ENCODE measurements at places on chromosomes 11 and 22. TPM values are rescaled to one million over a fixed set of nuclear protein-coding genes. Genes with fewer than 3 reads are reported as not detected.
A peak's percentile ranks its signal among the peaks of the same experiment; 100 is the strongest.

UPK3A gene
- total RNA-seq: not detected

DNA sequence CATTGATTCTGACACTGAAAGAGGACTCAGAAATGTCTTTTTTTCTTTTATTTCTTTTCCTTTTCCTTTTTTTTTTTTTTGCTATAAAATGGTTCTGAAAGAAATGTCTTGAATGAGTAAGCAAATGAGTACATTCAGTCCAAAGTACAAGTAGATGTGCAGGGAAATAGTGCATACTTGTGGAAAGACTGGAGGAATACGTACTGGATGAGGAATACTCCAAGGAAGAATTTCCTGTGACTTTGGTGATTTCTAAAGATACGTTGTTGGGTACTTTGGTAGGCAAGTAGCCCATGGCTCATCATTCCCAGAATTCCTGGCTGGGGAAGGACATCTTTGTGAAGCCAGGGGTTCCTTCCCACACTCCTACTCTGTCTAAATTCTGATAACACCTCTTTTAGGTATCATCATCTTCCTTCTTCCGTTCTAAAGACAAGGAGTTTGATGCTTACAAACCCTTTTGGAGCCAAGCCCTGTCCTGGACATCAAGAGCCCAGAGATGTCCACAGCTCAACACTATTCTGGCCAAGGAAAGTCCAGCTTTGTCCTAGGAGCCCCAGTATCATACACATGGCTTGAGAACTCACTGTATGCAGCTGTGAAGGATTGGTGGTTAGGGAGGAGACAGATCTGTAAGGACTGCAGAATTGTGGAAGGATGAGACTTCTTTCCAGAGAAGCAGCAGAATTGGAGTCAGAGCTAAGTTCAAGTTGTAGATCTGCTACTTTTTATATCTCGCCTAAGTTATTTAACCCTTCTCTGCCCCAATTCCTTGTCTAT, 4.8 kb upstream of the NUP98 start:
- H3K27ac ChIP-seq: no peak overlapping the region
- no peak overlapping the region for H3K4me3 ChIP-seq
- H3K4me1 ChIP-seq: peaks cover 10% of the 10 kb centered on the region
- H3K36me3 ChIP-seq: no peaks in the 10 kb centered on the region
- DNase-seq: no peak

OR51B2 gene
- total RNA-seq: not detected

- H3K27ac ChIP-seq: no peak overlapping the region
- no peaks in the 10 kb centered on the region for H3K36me3 ChIP-seq
- H3K4me1 ChIP-seq: no peaks in the 10 kb centered on the region
- H3K27me3 ChIP-seq: peaks cover 10% of the 10 kb centered on the region
These were observed 72.8 kb downstream of the CHST1 start for GRCh38 chr11:45592636-45593035.

- no peak for DNase-seq
- H3K27me3 ChIP-seq: no peaks in the 10 kb centered on the region
- no peak overlapping the region for H3K4me3 ChIP-seq
- H3K36me3 ChIP-seq: peaks cover 2% of the 10 kb centered on the region
- peaks cover 45% of the 10 kb centered on the region for H3K4me1 ChIP-seq
These were observed 48.0 kb downstream of the FAT3 start for GRCh38 chr11:92272651-92273050.

- peaks cover 16% of the 10 kb centered on the region for H3K36me3 ChIP-seq
- DNase-seq: no peak
- H3K27ac ChIP-seq: no peak overlapping the region
- peak overlapping the region; percentile 84 for H3K4me3 ChIP-seq
- peaks cover 33% of the 10 kb centered on the region for H3K27me3 ChIP-seq
These were observed 600 bp upstream of the ESAM start for GRCh38 chr11:124762624-124763155.

DNA sequence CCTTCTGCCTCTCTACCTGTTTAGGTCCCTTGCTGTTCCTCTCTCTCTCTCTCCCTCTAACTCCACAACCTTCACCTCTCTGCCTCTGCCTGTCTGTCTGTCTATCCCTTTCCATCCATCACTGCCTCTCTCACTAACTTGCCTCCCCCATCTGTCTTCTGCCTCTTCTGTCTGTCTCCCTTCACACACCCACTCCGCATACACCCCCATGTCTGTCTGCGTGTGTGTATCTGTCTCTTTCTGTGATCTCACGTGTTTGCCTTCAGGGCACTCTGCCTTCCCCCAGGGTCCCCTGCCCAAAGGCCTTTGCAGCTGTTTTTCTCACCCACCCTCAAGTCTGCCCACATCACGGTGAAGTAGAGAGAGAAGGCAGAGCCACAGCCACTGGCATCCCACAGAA, 7.9 kb downstream of the RTN4RL2 start:
- H3K36me3 ChIP-seq: no peaks in the 10 kb centered on the region
- H3K4me1 ChIP-seq: peaks cover 3% of the 10 kb centered on the region
- DNase-seq: no peak
- peaks cover 28% of the 10 kb centered on the region for H3K27me3 ChIP-seq
- H3K4me3 ChIP-seq: no peak overlapping the region
- H3K27ac ChIP-seq: no peak overlapping the region

CD3E gene
- not detected for total RNA-seq

- no peak overlapping the region for H3K4me3 ChIP-seq
- DNase-seq: no peak
- H3K4me1 ChIP-seq: peaks cover 26% of the 10 kb centered on the region
- no peaks in the 10 kb centered on the region for H3K27me3 ChIP-seq
- H3K36me3 ChIP-seq: no peaks in the 10 kb centered on the region
These were observed 67.4 kb downstream of the TP53I11 start for GRCh38 chr11:44883277-44883676.

NAGA gene
- 23.5 TPM for total RNA-seq

- H3K36me3 ChIP-seq: peaks cover 2% of the 10 kb centered on the region
- no peak overlapping the region for H3K27ac ChIP-seq
- no peak for DNase-seq
- H3K4me3 ChIP-seq: no peak overlapping the region
- peaks cover 69% of the 10 kb centered on the region for H3K27me3 ChIP-seq
- no peaks in the 10 kb centered on the region for H3K4me1 ChIP-seq
These were observed 7.1 kb downstream of the SLC1A2 start for GRCh38 chr11:35412285-35412684.

- DNase-seq: no peak
- peak overlapping the region; percentile 74 for H3K27ac ChIP-seq
- peaks cover 8% of the 10 kb centered on the region for H3K27me3 ChIP-seq
- no peak overlapping the region for H3K4me3 ChIP-seq
These were observed 74.2 kb downstream of the ZBTB16 start for GRCh38 chr11:114133548-114134329.

DNA sequence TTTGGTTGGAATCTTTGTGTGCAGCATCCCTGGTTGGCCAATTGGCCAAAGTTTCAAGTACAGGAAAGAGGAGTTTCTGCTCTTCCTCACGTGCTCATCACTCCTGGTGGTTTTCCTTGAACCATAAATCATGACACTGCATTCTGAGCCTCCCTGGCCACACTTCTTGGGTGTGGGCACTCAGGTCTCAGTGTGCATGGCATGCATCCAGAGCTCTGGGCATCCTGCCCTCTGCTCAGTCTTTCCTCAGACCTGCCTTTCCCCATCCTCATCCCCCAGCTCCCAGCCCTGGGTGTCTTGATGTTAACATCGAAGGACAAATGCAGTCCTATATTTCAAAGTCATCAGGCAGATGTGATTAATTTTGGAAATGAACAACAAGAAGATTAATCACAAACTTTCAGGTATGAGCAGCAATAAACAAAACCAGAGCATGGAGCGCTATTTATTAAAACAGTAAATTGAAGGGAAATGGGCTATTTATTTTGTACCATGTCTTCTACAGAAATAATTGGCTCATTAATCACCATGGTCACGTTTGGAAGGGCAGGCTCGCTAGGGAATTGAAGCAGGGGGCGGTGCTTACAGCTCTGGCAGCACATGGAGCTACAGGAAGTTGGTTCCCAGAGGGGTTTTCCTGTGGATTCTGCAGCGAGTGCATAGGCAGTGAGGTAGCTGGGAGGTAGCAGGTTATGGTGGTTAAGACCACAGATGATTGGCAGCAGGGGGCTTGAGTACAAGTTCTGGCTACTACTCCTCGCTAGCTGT, 89.6 kb downstream of the CSNK2A3 start:
- H3K4me1 ChIP-seq: peaks cover 8% of the 10 kb centered on the region
- no peaks in the 10 kb centered on the region for H3K36me3 ChIP-seq
- no peak overlapping the region for H3K27ac ChIP-seq
- no peak overlapping the region for H3K4me3 ChIP-seq

GRCh38 chr22:49881856-49882255, 28.2 kb downstream of the ZBED4 start:
- H3K4me3 ChIP-seq: no peak overlapping the region
- no peaks in the 10 kb centered on the region for H3K27me3 ChIP-seq

DNA sequence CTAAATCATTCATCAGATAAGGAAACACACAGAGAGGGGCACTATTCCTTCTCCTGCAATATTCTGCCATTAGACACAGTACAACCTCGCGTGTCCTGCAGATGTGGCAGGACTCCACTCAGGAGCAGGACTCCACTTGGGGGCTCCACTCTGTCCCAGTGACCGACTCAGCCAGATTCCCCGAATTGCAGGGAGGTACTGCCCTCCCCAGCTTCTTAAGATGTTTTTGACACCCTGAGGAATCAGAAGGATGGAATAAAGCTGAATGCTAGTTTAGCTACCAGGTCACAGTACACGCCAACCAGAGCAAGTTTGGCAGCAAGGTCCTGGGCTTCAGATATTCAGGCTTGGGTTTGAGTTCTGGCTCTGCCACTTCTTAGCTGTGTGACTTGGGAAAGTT, 99.3 kb upstream of the USP47 start:
- peaks cover 19% of the 10 kb centered on the region for H3K27me3 ChIP-seq
- DNase-seq: no peak
- no peaks in the 10 kb centered on the region for H3K4me1 ChIP-seq
- no peak overlapping the region for H3K4me3 ChIP-seq
- no peaks in the 10 kb centered on the region for H3K36me3 ChIP-seq

RAPSN gene
- total RNA-seq: 0.42 TPM

DNA sequence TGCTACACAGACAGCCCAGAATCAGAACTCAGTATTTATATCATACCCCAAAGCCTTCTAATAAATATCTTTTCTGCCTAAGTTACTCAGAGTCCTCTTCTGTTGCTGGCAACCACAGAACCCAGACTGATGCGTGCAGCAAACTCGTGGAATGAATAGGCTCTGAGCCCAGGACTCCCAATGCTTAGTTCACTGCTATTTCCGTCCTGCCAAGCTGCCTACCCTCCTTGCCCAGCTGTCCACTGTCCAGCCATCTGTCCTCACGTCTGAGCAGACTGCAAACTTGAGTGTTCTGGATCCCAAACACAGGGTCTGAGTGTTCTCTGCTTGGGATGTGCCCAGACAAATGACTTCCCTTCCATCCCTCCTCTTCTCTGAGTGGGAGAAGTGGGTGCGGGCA, 19.4 kb downstream of the PTPN5 start:
- no peaks in the 10 kb centered on the region for H3K36me3 ChIP-seq
- no peak for DNase-seq
- H3K4me1 ChIP-seq: no peaks in the 10 kb centered on the region
- no peak overlapping the region for H3K4me3 ChIP-seq

GRCh38 chr11:118312328-118312727, 7.8 kb downstream of the CD3E start:
- no peak overlapping the region for H3K4me3 ChIP-seq
- H3K36me3 ChIP-seq: peaks cover 1% of the 10 kb centered on the region
- peaks cover 5% of the 10 kb centered on the region for H3K4me1 ChIP-seq
- no peak for DNase-seq
- H3K27ac ChIP-seq: no peak overlapping the region

- peaks cover 23% of the 10 kb centered on the region for H3K4me1 ChIP-seq
- no peak overlapping the region for H3K4me3 ChIP-seq
- peaks cover 24% of the 10 kb centered on the region for H3K36me3 ChIP-seq
- H3K27me3 ChIP-seq: no peaks in the 10 kb centered on the region
- no peak for DNase-seq
- H3K27ac ChIP-seq: no peak overlapping the region
These were observed 42.6 kb downstream of the BRD1 start for GRCh38 chr22:49785046-49785521.

- no peaks in the 10 kb centered on the region for H3K36me3 ChIP-seq
- H3K27me3 ChIP-seq: peaks cover 22% of the 10 kb centered on the region
- H3K4me3 ChIP-seq: no peak overlapping the region
- peaks cover 11% of the 10 kb centered on the region for H3K4me1 ChIP-seq
- H3K27ac ChIP-seq: no peak overlapping the region
- no peak for DNase-seq
These were observed 21.4 kb upstream of the CDON start for GRCh38 chr11:126083829-126084607.

DNA sequence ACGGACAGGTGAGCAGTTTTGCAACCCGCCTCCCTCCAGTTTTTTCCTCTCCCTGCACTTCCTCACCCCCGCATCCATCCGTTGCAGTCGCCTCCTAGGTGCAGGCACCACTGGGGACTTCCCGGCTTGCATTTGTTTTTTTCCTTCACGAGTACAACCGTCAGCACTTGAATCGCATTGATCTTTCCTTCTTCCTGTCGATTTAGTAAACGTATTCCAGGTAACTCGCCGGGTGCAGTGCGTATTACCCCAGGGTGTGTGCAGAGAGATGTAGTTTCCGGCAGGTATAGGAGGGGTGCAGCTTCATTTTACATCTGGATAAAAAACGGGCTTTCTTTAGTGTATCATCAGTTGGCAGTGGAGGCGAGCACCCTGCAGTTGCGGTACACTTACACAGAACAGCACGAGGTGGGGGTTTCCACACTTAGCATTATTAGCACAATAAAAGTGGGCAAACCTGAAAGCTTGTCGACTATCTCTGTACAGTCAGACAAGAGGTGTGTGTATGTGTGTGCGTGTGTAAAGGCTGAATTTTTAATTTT, at the start of gene SORL1-AS1:
Gene SORL1-AS1 (minus strand): TSS at position 359 of the 542 bp plus-strand sequence.
- H3K4me3 ChIP-seq: peak within 1 kb of the TSS; percentile 76
- peaks cover 68% of the 10 kb centered on the region for H3K27me3 ChIP-seq
- peaks cover 7% of the 10 kb centered on the region for H3K4me1 ChIP-seq
- H3K27ac ChIP-seq: no peak within 1 kb of the TSS

SHANK2 gene
- 0.03 TPM for total RNA-seq

DNA sequence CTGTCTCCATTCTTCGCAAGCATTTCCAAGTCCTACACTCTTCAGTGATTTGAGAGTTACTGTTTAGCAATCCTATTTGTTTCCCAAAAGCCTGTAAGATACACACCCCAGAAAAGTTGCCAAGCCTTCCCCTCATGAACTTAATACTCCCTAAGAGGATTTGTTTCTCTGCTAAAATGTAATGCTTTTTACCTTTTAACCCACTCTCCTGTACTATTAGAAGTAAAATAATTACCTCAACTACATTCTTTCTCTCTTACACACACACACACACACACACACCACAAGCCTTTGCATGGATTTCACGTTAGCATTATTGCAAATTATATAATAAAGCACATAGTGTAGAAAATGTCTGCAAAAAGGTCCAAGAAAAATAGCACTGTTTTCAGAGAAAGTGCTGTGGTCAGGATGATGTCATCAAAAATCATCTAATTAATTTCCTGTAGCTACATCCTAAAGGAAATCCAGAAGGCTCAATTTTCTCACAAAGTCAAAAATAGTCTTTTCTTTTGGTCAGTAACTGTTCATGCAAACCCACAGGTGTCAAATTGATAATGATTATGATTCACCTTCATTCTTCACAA, 364.1 kb upstream of the PITPNB start:
- peaks cover 23% of the 10 kb centered on the region for H3K4me1 ChIP-seq
- peak overlapping the region; percentile 4 for H3K27ac ChIP-seq
- H3K4me3 ChIP-seq: no peak overlapping the region

FIBIN gene
- total RNA-seq: 45.4 TPM

GRCh38 chr22:38239101-38239761, 33.6 kb downstream of the TMEM184B start:
- H3K36me3 ChIP-seq: peaks cover 14% of the 10 kb centered on the region
- peak overlapping the region; percentile 90 for H3K27ac ChIP-seq
- DNase-seq: no peak
- peaks cover 54% of the 10 kb centered on the region for H3K4me1 ChIP-seq

- peaks cover 7% of the 10 kb centered on the region for H3K27me3 ChIP-seq
- no peaks in the 10 kb centered on the region for H3K4me1 ChIP-seq
- no peak for DNase-seq
These were observed 87.4 kb downstream of the EIF3M start for GRCh38 chr11:32671051-32671450.

CD6 gene
- total RNA-seq: not detected

All from osteocyte (in vitro differentiated cells).